NB4 (cell line): ENCODE measurements at places on chromosomes 12 and 14.

- no peak for DNase-seq
Measured at GRCh38 chr12:9607716-9608115, at the start of gene KLRB1. TSS of gene KLRB1 (minus strand) at chr12:9607916. CDS start at chr12:9607839, 77 bp downstream.

DNA sequence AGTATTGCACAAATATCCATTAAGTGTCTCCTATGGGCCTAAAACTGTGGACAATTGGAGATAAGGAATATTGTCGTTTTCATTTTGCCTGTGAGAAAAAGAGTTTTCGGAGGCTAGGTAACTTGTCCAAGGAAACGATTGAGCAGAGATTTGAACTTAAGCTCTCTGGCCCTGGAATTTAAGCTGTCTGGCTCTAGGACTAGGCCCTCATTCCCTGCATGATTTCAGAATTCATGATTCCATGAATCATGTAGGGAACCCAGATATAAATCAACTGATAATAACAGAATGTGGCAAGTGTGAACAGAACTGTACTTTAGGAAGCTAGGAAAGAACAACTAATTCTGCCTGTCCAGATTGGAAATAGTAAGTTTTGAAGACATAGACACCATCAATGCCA, 940.9 kb downstream of the DIO2 start:
- DNase-seq: no peak

DNA sequence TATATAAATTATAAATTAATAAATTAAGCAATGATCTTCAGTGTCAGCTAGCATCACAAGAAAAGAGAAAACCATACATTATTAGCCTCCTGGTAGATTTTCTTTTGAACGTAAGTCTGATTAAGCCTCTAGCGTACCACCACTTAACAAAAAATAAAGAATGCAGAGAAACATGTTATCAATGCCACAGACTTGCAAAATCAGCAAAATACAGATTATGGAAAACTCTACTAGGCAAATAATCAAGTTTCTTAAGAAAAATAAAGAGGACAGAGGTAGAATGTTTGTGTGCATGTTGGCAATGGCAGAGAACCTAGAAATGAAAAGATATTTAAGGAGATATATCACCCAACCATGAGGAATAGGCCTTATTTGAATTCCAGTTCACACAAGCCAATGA, 8.4 kb upstream of the SRRM4 start:
- DNase-seq: no peak

DNA sequence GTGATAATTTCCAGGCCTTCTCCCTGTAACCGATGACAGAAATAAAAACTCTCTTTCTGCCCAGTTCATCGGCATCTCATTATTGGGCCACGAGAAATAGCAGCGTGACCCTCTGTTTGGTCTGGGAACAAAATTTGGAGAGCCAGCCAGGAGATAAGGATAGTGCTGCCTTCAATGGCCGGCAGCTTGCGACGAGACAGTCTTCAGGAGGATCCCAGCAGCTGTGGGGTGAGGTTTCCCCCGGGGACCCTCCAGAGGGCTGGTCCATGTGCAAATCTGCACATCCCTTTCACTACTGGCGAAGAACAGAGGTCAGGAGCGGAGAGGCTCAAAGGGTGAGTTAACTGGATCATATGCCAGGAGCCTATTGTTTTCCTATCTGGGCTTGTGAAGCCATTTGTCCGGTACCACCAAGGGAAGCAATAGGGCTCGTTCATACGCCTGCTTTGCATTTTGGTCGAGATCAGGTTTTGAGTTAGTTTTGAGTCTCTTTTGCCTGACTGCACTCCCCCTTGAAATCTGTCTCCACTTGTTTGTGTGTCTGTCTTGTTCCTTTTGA, 4.8 kb downstream of the SLC39A2 start:
- no peak for DNase-seq

DNA sequence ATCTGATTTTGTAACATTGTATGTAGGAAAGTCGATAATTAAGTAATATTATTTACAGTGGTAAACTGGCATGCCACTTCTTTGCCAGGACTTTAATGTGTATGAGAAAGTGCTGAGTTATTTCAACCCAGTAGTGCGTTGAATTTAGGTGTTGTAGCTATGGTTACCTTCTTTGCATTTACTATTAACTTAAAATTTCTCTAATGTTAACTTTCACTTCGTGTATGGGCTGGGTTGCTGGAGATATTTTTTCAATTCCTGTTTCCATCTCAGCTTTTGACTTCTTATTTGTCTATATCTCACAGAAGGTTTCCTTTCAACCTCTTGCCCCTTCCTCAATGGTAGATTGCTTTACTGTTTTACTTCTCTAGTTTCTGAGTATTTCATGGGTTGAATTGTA, 1345.6 kb downstream of the FSCB start:
- no peak for DNase-seq

DNA sequence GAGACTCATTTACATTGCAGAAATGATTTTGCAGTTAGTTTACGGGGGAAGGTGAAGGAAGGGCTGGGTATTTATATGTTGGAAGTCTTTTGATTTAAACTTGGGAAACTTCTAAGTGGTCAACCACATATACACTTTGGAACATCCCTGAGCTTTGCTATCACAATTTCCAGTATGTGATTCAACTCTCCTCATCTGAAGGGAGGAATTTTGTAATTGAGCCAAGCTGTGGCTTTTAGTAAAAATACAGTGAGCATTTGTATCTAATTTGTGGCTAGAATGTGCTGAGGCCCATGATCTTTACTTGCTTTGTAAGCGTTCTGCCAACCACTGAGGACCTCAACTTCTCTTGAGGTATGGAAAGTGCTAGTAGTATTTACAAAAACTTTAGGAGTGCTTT, 235.0 kb upstream of the PDZRN4 start:
- no peak for DNase-seq

DNA sequence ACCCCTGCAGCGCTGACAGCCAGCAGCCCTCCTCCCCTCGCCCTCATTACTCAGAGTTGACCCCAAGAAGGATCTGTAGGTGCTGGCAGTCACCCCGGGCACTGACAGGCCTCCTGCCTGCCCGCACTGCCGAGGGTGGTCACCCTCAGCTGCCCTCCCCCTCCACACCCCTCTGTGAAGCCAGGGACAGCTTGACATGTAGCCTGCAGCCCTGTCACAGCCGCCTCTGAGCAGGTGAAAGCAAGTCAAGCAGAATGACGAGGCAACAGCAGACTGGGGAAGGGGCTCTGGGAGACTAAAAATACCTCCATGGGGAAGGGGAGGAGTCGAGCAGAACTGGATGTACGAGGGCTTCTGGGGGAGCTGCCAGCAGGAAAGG, 178.1 kb downstream of the DPF3 start:
- no peak for DNase-seq

DNA sequence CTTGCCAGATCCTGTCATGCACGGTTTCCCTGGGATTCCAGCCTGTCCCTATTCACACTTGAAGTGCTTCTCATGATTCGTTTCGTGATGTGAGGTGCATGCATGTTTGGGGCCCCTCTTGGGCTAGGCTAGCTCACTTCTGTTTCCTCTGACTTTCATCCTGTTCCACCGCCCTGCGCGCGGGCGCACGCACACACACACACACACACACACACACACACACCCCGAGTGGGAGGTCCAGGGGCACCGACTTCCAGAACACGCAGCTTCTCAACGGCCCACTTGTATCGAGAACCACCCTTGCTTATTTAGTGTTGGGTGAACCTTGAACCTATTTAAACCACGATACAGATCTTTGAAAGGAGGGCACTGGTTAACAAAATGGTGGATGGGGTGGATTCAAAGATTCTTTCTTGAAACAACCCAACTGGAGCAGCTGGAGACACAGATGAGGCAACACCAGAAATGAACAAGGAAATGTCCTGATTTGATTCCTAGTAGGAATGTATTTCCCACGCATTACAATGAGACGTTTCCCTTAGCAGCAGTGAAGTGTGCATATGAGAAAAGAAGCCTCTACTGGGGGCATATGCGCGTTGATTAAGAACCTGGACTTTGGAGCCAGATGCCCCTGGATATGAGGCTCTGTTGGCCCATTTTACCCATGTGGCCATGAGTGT, 16.3 kb downstream of the ELK3 start:
- DNase-seq: no peak

DNA sequence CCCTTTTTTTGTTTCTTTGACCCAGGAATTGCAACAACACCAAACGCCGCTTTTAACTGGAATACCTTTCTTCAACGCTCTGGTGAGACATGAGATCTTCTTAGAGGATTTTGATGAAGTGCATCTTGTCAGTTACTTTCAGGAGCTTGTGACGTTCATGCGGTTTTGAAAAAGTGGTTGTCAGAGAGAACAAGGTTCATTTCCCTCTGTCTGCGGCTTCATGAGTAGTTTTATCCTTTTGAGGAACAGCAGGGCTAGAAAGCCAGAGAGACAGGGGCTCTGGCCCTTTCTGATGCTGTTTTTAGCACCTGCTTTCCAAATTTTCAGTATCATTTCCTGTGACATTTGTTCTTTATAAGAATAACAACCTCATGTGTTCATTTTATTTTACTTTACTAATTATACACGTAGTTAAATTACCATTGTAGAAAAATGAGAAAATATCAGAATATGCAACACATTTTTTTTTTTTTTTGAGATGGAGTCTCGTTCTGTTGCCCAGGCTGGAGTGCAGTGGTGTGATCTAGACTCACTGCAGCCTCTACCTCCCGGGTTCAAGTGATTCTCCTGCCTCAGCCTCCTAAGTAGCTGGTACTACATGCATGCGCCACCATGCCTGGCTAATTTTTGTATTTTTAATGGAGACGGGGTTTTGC, 61.8 kb downstream of the GLT1D1 start:
- peak; percentile 58 for DNase-seq

DNA sequence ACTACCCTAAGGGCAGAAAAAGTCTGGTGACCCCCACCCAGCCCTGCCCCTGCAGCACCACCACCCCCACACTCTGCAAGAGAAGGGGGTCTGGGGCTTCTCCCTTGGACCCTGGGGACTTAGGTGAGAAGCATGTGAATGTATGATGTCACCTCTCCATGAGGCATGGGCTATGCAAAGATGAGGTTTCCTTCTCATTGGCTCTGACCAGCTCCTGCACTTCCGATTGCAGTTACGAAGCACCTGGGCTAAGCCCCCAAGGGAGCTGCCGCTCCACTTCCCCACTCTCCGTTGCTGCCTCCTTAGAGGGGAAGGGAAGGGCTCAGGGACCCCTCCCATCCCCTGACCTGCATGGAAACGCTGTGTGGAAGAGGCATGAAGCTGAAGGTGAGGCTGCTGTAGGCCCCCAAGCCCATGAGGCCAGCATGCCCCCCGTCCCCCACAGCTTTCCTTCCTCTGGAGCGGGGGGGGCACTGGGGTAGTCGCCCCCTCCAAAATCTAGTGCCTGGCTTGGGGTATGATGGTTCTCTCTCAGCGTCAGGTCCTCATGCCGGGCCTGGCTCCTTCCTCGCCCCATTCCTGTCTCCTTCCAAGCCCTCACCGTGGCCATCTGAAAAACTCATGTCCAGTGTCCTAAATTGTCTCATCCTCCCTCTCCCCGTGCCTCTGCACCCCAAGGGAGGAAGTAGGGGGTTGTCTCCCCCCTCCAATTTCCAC, 5.5 kb upstream of the DDX23 start:
- no peak for DNase-seq

GRCh38 chr12:102781117-102781516, 135.9 kb downstream of the PAH start:
- peak; percentile 4 for DNase-seq

- DNase-seq: no peak
Measured at GRCh38 chr14:51176839-51177238, 63.2 kb upstream of the TMX1 start.

- DNase-seq: no peak
Measured at GRCh38 chr12:113663396-113663795, 191.7 kb upstream of the LHX5 start.

- no peak for DNase-seq
Measured at GRCh38 chr12:92876496-92876895, 52.6 kb downstream of the EEA1 start.

DNA sequence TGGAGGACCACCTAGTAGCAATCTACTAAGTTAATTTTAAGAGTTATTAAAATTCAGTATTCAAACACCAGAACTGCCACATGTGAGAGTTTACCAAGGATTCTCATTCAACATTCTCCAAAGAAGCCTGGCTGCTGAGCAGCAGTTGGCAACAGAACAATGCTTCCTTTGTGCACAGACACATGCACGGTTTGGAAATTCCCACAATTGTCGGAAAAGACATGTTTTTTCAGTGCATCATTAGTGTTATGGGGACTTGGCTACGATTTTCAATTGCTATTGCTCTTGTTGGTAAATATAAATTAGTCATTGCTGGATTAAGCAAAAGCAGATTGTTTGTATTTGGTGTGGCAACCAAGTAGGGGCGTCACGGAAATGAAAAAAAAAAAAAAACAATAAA, 22.2 kb downstream of the ST8SIA1 start:
- DNase-seq: no peak

DNA sequence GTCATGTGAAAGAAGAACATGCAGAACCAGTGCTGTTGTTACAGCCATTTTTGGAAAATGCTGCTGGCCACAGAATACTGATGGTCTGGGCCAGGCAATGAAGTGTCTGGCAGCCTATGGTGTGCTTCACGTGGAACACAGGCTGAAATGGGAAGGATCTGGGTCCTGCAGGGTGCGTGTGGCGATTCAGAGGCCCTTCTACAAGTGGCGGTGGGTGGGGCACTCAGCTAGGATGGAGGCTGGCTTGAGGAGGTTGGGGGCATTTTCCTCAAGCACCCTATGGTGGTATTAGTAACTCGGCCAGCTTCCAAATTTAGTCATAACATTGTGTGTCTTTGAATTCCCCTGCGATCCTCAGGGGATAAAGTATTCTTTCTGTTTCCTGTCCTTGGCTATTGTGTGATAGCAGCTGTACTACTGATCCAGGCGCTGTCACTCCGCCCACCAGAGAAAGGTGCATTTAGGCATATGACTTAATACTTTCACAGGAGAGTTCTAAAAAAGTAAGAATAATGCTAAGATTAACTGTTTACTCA, 9.2 kb upstream of the RAD52 start:
- DNase-seq: no peak

GRCh38 chr12:6941267-6941666, 2.3 kb upstream of the RNU7-1 start:
- DNase-seq: no peak

GRCh38 chr14:85634205-85634604, 104.3 kb downstream of the FLRT2 start:
- DNase-seq: peak; percentile 9

DNA sequence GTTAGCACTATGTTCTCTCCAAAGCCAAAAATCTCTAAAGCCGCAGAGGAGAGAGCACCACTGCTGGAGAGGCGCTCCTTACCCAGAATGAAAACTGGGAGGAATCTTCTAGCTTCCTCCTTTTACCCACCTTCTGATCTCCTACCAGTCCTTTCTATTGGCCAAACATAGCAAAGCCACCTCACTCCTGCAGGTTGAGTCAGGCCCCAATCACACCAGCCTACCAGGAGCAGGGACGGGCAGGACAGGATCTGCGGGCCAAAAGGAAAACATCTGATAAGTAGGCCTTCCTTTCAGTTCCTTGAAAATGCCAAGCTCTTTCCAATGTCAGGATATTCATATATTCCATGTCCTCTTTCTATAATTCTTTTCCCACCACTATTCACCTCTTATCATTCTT, 197.7 kb upstream of the CNOT2 start:
- no peak for DNase-seq

GRCh38 chr12:94149781-94150239, 1.4 kb downstream of the PLXNC1 start:
- peak; percentile 57 for DNase-seq
